Stimulated activated naive CD8-positive, alpha-beta T cell treated with anti-CD3 and anti-CD28 coated beads, Interleukin-15, Interleukin-2, amounts not matched to agents 100 U/mL and 50 U/mL, for 24 hours (primary cell): ENCODE measurements at places on chromosomes 13 and 19.

GRCh38 chr19:51094696-51095279, 12.1 kb upstream of the KLK14 start:
- peak; percentile 50 for DNase-seq

DNA sequence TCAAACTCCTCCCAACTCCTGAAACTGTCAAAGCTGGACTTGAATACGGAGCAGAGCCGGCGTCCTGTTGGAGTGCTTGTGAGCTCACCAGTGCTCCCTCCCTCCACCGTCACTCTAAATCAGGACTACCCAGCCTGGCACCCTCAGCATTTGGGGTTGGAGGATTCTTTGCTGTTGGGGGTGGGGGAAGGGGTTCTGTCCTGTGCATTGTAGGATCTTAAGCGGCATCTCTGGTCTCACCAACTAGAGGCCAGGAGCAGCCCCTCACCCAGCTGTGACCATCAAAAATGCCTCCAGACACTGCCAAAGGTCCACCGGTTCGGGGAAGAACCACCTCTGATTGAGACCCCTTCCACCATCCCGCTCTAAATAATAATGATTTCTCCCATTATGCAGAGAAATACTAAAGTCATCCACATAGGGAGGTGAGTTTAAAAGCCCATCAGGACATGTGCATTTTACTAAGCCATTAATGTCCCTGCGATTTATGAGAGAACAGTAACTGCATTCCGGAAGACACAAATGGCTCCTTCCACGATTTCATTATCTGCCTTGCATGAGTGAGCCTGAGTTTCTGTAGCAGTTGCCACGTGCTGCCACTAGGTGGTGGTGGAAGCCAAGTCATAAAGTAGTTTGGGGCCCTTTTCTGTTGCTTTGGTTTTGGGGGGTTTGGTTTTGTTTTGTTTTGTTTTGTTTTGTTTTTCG, 16.1 kb upstream of the USP29 start:
- peak; percentile 51 for DNase-seq

DNA sequence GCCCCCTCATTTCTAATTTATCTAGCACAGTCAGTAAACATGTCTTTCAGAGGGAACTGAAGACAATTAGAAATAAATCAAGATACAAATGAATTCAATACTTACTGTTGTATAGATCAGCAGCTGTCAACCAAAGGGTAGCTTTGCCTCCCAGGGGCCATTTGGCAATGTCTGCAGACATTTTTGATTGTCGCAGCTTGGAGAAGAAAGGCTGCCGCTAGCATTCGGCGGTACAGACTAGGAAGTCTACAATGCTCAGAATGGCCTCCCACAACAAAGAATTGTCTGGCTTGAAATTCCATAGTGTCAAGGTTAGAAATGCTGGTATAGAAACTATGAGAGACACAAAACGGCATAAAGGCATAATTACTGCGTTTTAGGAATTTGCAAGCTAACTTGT, 91.6 kb downstream of the RGCC start:
- no peak for DNase-seq

DNA sequence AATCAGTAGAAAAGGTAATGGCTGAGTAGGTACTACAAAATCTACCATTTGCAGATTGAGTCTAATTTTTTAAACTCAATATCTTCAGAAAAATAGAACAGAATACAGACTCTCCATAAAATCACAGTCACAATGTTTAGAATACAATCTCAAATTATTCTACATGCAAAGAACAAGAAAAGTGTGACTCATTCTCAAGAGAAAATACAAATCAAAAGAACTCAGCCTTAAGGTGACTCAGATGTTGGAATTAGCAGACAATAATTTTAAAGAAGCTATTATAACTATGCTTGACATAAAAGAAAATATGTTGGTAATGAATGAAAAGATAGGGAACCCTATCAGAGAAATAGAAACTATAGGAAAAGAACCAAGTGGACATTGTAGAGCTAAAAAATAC, 78.9 kb downstream of the RXFP2 start:
- no peak for DNase-seq

DNA sequence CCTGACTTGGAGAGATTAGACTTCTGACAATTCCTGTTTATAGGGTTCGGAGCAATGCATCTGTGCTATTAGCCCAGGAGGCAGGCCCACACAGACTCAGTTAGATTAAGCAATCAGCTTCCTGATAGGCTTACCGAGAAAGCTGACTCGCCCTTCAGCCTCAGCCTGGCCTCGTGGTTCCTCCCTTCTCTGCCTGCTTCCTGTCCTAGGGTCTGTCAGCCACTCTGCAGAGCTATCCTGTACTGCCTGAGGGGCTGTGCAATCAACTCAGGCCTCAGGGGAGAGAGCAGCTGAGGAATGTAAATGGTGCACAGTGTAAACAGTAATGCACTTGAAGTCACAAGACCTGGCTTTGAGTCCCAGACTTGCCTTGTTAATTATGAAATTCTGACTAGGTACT, 30.7 kb downstream of the HTR2A start:
- DNase-seq, result no peak

DNA sequence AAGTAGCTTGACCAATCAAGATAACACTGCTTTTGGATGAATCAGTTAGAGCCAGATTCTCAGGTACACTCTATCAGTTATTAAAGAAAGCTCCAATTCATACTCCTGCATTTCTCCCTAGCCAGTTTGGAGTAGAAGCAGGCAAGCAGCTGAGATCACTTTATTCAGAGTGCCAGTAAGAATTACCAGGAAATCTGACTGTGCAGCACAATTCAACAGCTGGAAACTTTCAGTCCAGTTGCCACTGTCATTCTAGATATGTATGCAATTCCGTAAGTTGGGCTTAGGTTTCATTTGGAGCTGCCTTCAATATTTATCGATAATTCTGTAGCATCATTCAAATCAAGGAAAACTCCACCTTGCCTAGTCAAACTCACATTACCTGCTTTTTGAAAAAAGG, 2625.6 kb upstream of the PCDH20 start:
- DNase-seq, result no peak

GRCh38 chr13:32045982-32046785, 14.6 kb downstream of the FRY start:
- DNase-seq, result no peak

- DNase-seq, result no peak
Measured at GRCh38 chr19:18418483-18419194, 559 bp upstream of the SSBP4 start.

- DNase-seq, result peak; percentile 48
Measured at GRCh38 chr19:50266896-50267295, 62.3 kb downstream of the KCNC3 start.

- no peak for DNase-seq
Measured at GRCh38 chr19:58317476-58318072, 9.2 kb upstream of the ZSCAN22 start.

GRCh38 chr13:111021270-111021669, 93.8 kb upstream of the ARHGEF7 start:
- DNase-seq, result no peak

GRCh38 chr13:74306496-74306895, 172.3 kb upstream of the KLF12 start:
- DNase-seq, result no peak

DNA sequence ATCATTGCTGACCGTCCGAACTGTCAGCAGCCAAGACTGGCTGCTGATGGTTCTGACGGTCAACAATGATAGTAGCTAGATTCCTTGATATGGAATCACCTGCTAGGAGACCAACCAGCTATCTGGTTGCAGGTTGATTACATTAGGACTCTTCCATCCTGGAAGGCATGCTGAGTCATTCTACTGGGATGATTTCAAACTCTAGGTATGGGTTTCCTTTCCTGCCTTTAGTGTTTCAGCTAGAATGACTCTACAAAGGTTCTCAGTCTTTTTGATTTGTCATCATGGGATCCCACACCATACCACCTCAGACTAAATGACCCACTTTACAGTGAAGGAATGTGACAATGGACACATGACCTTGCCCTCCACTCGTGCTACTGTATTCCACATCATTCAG, 138.1 kb upstream of the KL start:
- DNase-seq, result no peak

GRCh38 chr13:113658836-113659235, 838 bp upstream of the ATP4B start:
- DNase-seq, result no peak

DNA sequence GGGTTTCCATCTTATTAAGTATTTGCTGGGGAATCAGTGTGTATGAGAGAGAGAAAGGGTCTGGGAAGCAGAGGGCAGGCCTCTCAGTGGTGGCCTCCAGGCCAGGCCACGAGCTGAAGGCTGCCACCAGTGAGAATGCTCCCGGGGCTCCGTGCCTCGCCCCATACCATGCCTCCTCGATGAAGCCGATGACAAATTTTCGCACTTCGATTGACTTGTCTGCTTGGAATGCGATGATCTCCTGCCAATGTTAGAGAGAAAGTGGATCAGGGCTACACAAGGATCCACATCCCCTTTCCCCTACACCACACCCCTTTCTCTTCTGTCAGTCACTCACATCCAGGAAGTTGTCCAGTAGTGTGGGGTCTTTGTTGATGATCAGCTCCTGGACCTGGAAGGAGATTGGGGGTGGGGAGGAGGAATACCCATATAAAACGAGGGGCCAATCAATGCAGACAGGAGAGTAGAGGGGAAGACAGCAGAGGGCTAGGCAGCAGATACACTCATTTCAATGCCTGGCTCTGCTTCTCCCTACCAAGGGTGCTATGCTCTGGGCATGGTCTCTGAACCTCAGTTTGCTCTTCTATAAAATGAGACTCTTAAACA, 10.7 kb downstream of the SYMPK start:
- no peak for DNase-seq

DNA sequence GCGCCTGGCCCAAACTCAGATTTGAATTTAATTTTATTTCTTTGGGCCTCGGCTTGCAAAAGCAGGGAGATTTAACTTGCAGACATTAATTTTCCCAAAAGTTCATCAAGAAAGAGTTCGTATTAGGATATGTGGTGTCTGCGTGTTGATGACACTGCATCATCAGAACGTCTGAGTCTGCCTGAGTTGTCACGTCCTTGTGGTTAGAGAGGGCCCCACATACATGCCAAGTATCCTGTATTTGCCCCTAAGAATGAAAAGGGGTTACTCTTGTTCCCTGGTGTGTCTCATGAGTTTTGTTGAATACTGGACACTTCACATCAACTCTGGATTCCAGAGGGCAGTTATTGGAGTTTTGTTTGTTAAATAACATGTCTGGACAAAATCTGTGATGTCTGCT, 5.6 kb upstream of the TEX29 start:
- DNase-seq, result no peak

- DNase-seq, result no peak
Measured at GRCh38 chr13:110564472-110564985, 3.0 kb upstream of the RAB20 start.

GRCh38 chr19:623974-624373, 9.4 kb downstream of the POLRMT start:
- DNase-seq, result no peak

DNA sequence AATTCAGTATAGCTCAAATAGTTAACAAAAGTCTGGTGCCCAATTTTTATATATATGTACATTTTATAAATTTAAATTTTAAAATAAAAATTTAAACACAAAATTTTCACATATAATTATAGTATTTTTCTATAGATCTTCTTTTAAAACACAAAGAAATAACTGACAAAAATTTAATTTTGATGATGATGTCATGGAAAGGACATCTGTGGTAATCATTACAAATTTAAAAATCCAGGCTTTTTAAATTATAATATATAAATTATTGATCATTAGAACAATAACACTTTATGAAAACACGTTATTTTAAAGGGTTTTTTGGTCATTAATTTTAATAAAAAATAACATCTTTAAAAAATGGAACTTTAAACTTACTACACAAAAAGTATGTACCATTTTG, 381.1 kb downstream of the DACH1 start:
- no peak for DNase-seq

- no peak for DNase-seq
Measured at GRCh38 chr19:35043906-35044305, 2.4 kb downstream of the HPN start.

DNA sequence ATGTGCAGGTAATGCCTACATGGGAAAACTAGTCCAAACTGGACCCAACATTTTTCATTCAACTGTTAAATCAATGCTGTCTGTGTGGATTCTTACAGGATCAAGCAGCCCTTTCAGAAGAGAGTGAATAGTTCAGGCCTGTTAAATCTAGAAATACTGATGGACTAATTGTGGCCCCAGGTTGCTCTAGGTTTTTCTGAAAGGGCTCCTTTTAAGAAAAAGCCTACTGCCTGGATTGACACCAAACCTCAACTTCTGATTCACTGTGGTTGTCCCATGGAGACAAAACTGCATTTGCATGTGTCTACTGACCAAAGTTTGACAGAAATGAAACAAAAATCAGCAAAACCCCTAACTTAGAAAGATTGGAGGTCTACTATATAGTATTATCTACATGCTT, 437.0 kb downstream of the KLF12 start:
- no peak for DNase-seq

DNA sequence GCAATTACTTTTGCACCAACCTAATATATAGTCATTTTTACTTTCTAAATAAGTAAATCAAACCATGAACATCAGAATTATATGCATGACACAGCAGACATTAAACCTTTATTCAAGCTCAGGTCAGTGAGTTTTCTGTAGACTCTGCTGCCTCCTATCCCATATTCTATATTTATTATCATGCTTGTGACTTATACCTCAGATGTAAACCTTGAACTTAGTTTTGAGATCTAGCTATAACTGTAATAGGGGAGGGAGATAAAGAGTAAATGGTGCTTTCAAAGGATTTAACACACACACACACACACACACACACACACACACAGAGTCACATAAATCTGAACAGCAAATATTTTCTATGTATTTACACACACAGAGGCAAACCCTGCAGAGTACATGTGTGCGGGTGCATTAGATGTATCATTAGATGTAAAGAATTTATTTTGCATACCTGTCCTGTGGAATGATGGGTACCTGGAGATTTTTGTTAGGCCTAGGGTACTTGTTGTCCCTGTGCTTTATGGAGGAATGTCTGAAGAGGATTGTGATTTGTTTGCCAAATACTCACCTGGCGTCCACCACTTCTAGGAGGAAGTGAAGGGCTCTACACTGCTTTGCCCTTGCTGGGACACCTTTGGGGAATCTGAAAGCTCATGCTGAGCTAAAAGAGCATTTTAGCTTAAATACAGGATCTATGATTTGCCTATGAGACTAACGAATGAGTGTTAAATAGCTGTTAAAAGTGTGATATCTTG, 521.9 kb downstream of the KLF5 start:
- no peak for DNase-seq

GRCh38 chr19:34688592-34688991, 11.1 kb downstream of the ZNF302 start:
- no peak for DNase-seq

DNA sequence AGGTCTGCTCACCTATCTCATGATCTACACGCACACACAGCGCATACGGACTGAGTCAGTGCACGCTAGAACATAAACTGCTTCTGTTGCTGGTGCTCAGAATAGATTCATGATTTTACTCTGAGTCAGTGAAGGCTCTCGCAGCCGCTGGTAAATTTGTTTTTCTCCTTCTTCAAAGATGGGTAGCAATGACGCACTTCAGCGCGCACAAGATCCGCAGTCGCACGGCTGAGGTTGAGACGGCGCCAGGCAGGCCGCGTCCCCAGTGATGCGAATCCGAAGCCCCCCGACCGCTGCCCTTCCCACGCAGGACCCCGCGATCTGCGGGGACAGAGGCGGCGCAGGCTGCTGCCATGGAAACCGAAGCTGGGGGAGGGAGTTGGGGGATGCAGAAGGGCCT, 103.7 kb upstream of the USP29 start:
- no peak for DNase-seq

GRCh38 chr19:29326351-29326750, 113.4 kb upstream of the UQCRFS1 start:
- DNase-seq, result peak; percentile 9

- DNase-seq, result no peak
Measured at GRCh38 chr19:51551673-51552432, 19.2 kb upstream of the ZNF175 start.
